ENCODE measurements at places on chromosomes 6 and 20.

DNA sequence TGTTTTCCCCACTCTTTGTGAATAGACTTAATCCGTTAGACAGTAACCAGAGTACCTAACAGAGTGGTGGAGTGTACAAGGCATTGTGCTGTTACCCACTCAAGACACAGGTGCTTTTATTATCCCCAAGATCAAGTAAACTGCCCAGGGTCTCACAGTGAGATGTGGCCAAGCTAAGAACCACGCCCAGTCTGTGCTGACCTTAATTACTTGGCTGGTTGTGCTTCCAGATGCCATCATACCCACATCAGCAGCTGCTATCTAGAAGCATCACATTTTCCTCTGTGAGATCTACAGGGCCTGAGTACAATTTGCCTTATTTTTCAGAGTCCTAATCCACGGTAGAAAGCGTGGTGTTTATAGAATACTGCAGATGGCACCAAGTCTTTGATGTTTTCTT, 70.3 kb downstream of the GFRA4 start:
- no peak for DNase-seq

- DNase-seq: no peak
Measured at GRCh38 chr20:41052742-41053419, 24.3 kb downstream of the TOP1 start.

GRCh38 chr6:35503534-35503933, 6.7 kb upstream of the TEAD3 start:
- DNase-seq: no peak

DNA sequence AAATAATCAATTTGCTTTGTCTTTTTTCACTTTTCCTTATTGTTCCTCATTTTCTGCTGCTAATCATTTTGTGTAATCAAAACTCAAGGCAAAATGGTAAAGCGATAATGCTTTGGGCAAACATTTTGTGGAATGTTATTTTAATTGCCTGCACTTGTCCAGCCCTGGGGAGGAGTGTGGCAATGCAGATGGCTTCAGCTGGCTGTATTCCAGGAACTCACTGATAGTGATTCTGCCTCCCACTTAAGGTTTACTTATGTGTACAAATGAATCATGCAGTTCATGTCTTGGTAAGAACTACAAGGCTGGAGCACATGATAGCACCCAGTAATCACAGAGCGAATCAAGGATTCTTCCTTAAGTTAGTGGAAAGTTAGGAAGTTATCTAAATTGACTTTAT, 107.8 kb downstream of the COL19A1 start:
- DNase-seq: no peak

- DNase-seq: no peak
Measured at GRCh38 chr20:34016736-34017135, 23.0 kb downstream of the RALY start.

GRCh38 chr6:106512968-106513574, 116.2 kb downstream of the RTN4IP1 start:
- DNase-seq: no peak

DNA sequence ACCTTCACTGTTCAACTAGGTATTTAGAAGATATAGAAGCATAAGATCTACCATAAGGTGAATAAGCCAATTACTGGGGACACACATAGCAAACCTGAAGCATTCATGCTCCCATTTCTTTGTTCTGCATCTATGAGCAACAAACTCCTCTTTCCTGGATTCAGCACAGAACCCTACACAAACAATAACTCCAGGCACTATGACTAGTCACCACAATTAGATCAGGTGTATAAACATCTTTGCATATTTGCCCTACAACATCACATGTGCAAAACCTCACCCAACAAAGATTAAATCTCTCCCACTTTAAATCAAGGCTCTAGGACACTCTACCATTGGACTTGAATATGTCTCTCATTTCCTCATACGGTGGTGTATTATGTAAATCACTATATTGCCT, 652.3 kb downstream of the EPHA7 start:
- no peak for DNase-seq

DNA sequence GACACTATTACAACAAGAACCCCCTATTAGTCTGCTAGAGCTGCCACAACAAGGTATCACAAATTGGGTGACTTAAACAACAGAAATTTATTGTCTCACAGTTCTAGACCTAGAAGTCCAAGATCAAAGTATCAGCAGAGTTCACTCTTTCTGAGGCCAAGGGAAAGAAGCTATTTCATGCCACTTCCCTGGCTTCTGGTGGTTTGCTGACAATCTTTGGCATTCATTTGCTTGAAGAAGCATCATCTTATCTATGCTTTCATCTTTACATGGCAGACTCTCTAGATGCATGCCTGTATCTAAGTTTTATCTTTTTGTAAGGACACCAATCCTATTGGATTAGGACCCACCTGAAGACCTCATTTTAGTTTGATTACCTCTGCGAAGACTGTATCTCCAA, 296.8 kb upstream of the MARCKS start:
- DNase-seq: no peak

DNA sequence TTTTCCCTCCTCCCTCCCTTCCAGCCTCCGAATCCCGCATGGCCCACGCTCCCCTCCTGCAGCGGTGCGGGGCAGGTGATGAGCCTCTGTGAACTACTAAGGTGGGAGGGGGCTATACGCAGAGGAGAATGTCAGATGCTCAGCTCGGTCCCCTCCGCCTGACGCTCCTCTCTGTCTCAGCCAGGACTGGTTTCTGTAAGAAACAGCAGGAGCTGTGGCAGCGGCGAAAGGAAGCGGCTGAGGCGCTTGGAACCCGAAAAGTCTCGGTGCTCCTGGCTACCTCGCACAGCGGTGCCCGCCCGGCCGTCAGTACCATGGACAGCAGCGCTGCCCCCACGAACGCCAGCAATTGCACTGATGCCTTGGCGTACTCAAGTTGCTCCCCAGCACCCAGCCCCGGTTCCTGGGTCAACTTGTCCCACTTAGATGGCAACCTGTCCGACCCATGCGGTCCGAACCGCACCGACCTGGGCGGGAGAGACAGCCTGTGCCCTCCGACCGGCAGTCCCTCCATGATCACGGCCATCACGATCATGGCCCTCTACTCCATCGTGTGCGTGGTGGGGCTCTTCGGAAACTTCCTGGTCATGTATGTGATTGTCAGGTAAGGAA, at the start of gene OPRM1:
OPRM1 (plus strand) TSS at position 10 of the 612 bp plus-strand sequence; CDS start at position 315, 305 bp downstream.
- DNase-seq: peak; percentile 26

GRCh38 chr20:56423211-56423610, 11.2 kb downstream of the CASS4 start:
- no peak for DNase-seq

DNA sequence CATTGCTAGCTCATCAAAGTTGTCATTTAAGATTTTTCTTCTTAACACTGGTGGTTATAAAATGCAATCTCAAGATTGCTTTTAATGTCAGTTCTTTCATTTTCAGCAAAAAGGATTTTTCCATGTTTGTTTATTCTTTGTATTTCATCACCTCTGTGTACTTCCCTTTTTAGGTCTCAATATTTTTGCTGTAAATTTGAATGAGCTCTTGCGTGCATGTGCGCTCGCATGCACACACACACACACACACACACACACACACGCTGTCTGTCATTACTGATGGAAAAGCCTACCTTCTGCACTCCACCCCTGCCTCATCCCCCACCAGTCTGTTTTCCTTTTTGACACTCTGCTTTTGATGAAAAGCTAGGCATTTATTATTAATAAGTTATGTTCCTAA, 85.3 kb upstream of the FYN start:
- DNase-seq: no peak
